ENCODE measurements at places on chromosomes 1 and 21.

DNA sequence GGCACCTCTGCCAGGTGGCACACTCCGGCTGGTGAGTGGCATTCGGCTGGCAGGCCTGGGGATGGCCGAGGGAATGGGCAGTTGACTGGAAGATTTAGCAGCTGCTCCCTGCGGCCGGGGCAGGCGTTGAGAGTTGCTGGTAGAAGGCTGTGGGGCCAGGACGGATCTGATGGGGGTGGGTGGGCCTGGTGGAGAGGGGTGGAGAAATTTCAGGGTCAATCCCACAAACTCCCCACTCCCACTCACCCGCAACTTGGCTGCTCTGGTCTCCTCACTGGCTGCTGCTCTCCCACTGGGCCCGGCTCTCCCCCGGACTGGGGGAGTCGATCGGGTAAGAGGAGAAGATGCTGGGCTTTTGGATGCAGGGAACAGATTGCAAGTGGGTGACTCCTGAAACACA is 2.1 kb downstream of the PSRC1 start:
- no peak for DNase-seq

DNA sequence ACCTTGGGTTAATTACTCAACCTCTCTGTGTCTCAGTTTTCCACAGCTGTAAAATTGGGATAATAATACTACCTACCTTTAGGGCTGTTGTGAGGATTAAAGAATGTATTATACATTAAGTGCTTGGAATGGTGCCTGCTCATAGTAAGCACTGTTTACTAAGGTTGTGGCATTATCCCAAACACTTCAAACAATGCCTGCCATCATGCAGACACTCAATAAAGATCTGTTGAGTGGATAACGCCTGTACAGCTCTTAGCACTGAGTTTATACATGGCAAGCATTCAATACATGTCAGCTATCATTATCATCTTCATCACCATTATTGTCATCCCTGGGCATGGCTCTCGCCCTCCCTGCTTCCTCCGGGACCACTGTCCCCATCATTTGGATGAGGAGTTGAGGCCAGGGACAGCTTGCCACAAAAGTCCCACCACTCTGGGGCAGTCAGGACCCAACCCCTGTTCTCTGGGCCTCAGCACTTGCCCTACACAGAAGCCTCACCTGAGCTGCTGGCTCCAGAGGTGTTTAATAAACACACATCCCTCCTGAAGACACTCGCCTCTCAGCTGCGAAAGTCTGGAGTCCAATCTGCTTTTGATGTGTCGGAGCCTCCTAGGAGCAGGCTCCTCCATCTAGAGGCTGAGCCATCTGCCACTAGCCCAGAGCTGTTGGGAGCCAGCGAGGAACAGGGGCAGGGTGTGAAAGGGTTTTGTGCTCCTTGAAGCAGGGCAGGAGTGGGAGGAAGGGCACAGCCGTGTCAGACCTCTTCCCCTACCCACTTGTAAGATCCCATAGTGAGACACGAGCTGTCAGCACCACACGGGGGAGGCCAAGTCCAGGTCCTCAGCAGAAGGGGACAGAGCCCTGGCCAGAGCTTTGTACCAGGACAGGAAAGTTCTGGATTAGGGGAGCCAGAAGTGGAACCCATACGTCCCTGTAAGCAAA is 80.9 kb upstream of the ZC3H12A start:
- no peak for DNase-seq

GRCh38 chr1:205026181-205026580 is 16.8 kb upstream of the CNTN2 start:
- no peak for DNase-seq

DNA sequence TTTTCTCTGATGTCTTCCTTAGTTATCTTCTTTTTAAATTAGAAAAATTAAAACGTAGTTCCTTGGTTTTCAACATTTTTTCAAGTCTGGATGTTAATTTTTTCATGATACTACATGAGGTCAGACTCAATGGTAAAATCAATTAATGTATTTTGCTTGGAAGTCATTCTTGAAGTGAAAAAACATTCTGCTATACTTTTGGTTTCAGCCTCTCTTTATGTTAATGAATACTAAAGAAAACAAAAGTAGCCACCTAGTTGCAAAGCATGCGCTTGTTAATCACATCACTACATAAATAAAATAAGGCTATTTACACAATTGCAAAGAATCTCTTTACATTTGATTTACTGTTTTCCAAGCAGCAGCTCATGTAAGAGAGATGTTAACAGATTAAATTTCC is 170.4 kb downstream of the LIPI start:
- no peak for DNase-seq

DNA sequence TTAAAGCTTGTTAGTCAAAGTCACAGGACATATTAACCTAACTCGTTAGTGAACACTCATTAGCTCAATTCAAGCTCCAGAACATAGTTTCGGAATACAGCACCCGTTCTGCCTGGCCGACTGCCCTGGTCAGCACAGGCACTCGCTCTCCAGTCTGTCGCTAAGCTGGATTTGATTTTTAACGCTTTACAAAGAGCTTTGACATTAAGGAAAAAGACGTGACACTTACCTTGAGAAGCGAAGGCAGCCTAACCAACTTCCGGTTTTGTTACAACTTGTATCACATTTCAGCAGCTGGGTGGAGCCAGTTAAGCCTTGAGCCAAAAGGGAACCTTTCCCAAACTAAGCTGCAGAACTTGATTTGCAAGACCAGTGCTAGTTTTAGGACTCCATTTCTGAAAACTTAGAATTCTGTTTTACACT is at the start of gene FRRS1:
Gene FRRS1, minus strand, starts transcription at position 258 of the 423 bp plus-strand sequence. CDS start 17,867 bp downstream, outside the sequence.
- no peak for DNase-seq
